ENCODE measurements at places on chromosomes 5 and 9. TPM values are rescaled to one million over a fixed set of nuclear protein-coding genes. Genes with fewer than 3 reads are reported as not detected.

Gene MAMDC2
- total RNA-seq, result 1.2 TPM

DNA sequence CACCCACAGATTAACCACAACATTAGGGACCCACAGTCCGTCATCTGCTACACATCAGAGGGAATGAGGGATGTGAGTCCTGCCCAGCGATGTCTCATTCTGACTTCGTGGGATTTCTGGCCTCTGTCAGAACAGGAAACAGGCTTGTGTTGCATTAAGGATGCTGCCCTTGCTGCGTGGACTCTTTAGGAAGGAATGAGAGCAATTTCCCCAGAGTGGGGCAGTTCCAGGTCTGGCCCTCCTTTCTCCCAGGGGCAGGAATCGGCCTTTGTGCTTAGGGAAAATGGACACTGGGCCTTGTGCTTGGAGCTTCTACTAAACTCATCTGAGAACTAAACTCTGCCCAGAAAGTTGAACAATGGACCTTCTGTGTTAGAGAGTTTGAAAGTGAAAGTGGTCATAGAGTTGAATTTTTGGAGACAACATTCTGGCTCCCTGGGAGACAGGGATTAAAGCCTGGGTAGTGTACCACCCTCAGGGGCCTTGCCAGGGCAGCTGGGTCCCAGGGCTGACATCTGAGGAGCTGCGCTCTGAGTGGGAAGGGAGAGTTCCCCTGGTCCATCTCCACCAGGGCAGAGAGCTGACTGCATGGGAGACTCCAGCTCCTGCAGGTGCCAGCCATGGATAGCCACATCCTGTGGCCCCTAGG, 37.8 kb upstream of the S1PR3 start:
- no peak overlapping the region for H3K27ac ChIP-seq
- no peak overlapping the region for H3K4me3 ChIP-seq
- peaks cover 4% of the 10 kb centered on the region for H3K4me1 ChIP-seq
- peaks cover 24% of the 10 kb centered on the region for H3K27me3 ChIP-seq

Gene EXOSC3
- total RNA-seq, result 79.6 TPM

Gene MEF2C
- 13.0 TPM for total RNA-seq

GRCh38 chr9:68492806-68493205, 47.9 kb downstream of the TMEM252 start:
- H3K36me3 ChIP-seq, result no peaks in the 10 kb centered on the region
- H3K4me3 ChIP-seq, result no peak overlapping the region
- no peak overlapping the region for H3K27ac ChIP-seq
- peaks cover 49% of the 10 kb centered on the region for H3K27me3 ChIP-seq
- no peaks in the 10 kb centered on the region for H3K4me1 ChIP-seq
- no peak for DNase-seq

Data from HCT116 (cell line).